Activated naive CD8-positive, alpha-beta T cell treated with anti-CD3 and anti-CD28 coated beads, Interleukin-2, amount 10 ng/mL, durations not matched to agents 7 days and 5 days (primary cell): ENCODE measurements at places on chromosomes 6 and 20. TPM values are rescaled to one million over a fixed set of nuclear protein-coding genes. Genes with fewer than 3 reads are reported as not detected.

DNA sequence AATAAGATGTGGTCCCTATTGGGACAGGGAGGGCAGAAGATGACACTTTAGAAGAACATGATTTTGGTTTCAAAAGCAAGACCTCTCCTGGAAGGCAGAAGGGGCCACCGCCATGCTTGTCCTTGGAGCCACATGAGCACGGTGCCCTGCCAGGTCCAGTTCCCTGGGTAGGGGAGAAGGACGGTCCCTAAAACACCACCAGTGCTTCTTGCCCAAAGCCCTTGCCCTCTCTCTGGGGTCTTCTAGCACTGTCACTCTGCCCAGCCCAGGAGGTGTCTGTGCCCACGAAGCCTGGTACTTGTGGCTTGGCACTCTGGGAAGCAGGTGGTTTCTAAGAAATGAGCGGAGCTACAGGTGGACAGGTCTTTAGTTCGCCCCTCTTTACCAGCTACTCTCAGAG lies 46.0 kb downstream of the PLCG1 start:
- H3K27me3 ChIP-seq, result no peaks in the 10 kb centered on the region
- no peak overlapping the region for H3K4me3 ChIP-seq
- peaks cover 2% of the 10 kb centered on the region for H3K36me3 ChIP-seq
- no peak overlapping the region for H3K27ac ChIP-seq
- peaks cover 12% of the 10 kb centered on the region for H3K4me1 ChIP-seq
- DNase-seq, result peak; percentile 12

GRCh38 chr20:25465243-25466135 lies 58.0 kb downstream of the GINS1 start:
- peaks cover 4% of the 10 kb centered on the region for H3K4me1 ChIP-seq
- no peak for DNase-seq
- no peak overlapping the region for H3K27ac ChIP-seq
- no peaks in the 10 kb centered on the region for H3K27me3 ChIP-seq

- peaks cover 9% of the 10 kb centered on the region for H3K27me3 ChIP-seq
- peak overlapping the region; percentile 87 for H3K27ac ChIP-seq
- no peaks in the 10 kb centered on the region for H3K36me3 ChIP-seq
- H3K4me1 ChIP-seq, result peaks cover 30% of the 10 kb centered on the region
These were observed 105.6 kb downstream of the ZDHHC14 start for GRCh38 chr6:157486572-157486971.

DNA sequence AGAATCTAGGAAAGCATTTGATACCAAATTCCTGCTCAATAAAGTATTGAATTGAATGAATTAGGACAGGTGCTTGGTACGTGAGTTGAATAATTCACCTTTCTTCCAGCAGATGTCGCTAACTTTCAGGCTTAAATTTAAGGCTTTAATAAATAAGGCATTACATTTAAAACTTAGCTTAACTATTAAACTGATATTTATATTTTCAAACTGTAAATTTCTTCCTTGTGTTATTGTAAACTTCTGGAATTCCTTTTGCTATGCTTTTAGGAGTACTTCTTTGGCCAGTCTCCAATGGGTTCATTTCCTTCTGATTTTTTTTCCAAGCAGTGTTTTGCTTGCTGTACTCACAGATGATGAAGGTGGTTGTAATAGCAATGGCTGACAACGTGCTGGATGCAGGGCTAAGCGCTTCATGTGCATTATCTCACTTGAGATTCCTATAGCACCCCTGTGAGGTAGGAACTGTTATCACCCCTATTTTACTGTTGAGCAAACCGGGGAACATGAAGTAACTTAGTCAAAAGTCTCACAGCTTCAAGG lies 71.3 kb upstream of the SLC2A12 start:
- no peaks in the 10 kb centered on the region for H3K4me1 ChIP-seq
- H3K4me3 ChIP-seq, result no peak overlapping the region

DNA sequence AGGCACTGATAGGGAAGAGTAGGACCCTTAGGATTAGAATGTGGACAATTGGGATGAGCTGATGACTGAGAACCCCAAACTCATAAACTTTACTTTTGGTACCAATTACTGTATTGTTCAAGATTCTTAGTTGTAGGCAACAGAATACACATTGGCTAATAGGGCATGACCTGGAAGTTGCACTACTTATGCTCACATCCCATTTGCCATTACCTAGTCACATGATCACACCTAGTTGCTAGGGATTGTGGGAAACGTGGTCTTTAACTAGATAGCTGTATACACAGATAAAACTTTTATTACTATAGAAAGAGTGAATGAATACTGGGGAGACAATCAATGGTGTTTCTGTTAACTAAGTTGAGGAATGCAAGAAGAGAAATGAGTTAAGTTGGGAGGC lies 113.4 kb upstream of the AKIRIN2 start:
- H3K4me1 ChIP-seq, result no peaks in the 10 kb centered on the region
- H3K27me3 ChIP-seq, result peaks cover 6% of the 10 kb centered on the region

- DNase-seq, result no peak
- H3K36me3 ChIP-seq, result peaks cover 71% of the 10 kb centered on the region
- H3K4me3 ChIP-seq, result no peak overlapping the region
- H3K4me1 ChIP-seq, result peaks cover 58% of the 10 kb centered on the region
These were observed 86.0 kb downstream of the SAMD3 start for GRCh38 chr6:130136798-130137197.

DNA sequence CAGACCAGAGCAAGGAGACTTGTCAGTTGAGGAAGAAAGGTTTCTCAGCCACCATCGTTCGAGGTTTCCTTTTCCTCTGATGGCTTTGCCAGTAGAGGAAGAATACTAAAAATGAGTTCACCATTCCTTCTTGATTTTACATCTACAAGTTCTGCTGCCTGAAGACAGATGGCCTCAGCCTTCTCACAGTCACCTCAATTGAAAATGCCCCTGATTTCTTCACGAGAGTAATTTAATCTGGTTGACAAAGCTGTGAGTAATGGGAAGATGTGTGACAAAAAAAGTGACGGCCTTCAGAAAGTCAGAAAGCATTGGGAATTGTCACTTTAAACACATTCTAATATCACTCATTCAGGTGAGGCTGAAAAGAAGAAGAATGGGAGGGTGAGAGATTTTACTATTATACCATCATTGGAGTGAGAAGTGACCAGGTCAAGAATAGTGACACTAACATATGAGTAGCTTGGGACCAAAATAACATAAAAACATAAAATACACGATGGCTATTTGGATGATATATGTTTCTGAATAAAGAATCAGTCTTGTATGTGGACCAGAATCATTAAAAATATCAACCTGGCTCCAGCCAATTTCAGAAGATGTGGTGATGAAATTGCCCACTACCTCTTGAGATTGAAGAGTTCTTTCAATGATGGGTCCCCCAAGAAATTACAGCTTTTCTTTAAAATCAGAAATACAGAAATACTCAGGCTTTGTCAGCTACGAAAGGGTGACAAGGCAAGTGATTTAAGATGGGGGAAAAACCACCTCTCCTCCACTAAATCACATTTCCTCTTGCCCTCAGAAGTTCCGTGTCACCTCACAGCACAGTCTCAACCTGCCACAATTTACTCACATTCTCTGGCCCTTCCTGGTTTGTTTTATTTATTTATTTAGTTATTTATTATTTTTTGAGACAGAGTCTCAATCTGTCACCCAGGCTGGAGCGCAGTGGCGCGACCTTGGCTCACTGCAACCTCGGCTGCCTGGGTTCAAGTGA lies 147.7 kb downstream of the SOBP start:
- H3K27me3 ChIP-seq, result peaks cover 49% of the 10 kb centered on the region
- peaks cover 13% of the 10 kb centered on the region for H3K4me1 ChIP-seq
- H3K27ac ChIP-seq, result no peak overlapping the region
- peaks cover 2% of the 10 kb centered on the region for H3K36me3 ChIP-seq
- no peak for DNase-seq
- H3K4me3 ChIP-seq, result no peak overlapping the region

GRCh38 chr6:78513856-78514255 lies 353.5 kb upstream of the IRAK1BP1 start:
- H3K27me3 ChIP-seq, result no peaks in the 10 kb centered on the region
- no peak overlapping the region for H3K4me3 ChIP-seq
- no peaks in the 10 kb centered on the region for H3K36me3 ChIP-seq
- H3K27ac ChIP-seq, result no peak overlapping the region
- no peak for DNase-seq

- H3K27ac ChIP-seq, result no peak overlapping the region
- peaks cover 11% of the 10 kb centered on the region for H3K4me1 ChIP-seq
- peak; percentile 78 for DNase-seq
- no peaks in the 10 kb centered on the region for H3K36me3 ChIP-seq
- H3K4me3 ChIP-seq, result no peak overlapping the region
- H3K27me3 ChIP-seq, result peaks cover 41% of the 10 kb centered on the region
These were observed 197.4 kb upstream of the KCNG1 start for GRCh38 chr20:51220293-51220706.

- no peak overlapping the region for H3K27ac ChIP-seq
- H3K36me3 ChIP-seq, result peaks cover 7% of the 10 kb centered on the region
- no peak for DNase-seq
- H3K27me3 ChIP-seq, result no peaks in the 10 kb centered on the region
- H3K4me3 ChIP-seq, result no peak overlapping the region
These were observed 246.8 kb downstream of the ARID1B start for GRCh38 chr6:157023958-157024357.

DNA sequence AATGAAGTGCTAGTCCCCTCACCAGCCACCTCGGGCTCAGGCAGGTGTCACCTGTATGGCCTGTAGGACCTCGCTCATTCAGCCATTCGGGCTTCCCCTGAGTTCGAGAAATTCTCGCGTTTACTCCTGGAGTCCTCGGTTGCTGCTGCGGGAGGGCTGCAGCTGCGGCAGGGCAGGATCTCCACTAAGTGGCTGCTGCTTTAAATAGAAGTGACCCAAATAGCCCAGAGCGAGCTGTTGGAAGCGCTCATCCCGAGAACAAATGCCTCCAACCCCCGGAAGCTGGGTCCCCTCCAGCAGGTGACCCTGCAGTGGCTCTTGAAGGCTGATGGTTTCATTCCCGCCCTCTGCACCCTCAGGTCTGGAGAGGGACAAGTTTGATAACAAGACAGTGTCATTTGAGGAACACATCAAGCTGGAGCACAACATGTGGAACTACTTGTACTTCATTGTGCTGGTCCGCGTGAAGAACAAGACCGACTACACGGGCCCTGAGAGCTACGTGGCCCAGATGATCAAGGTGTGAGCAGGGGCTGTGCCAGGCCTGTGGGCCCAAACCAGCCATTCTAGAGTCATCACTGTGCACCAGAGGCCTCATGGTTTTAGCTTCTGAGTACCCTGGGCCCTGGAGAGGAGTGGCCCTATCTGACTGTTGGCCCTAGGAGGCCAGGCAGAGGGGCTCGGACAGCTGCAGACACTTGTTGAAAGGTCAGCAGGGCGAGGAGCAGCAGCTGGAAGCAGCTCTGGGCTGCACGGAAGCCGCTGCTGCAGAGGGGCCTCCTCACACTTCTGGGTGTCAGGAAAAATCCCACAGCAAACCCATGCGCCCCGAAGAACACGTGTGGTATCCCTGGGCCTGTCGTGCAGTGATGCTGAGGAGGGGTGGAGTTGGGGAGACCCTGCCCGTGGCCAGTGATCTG lies 18.1 kb downstream of the UQCC2 start:
- peaks cover 58% of the 10 kb centered on the region for H3K4me1 ChIP-seq
- peaks cover 26% of the 10 kb centered on the region for H3K36me3 ChIP-seq
- H3K27me3 ChIP-seq, result no peaks in the 10 kb centered on the region
- H3K27ac ChIP-seq, result peak overlapping the region; percentile 98
- peak overlapping the region; percentile 79 for H3K4me3 ChIP-seq
- DNase-seq, result no peak

DNA sequence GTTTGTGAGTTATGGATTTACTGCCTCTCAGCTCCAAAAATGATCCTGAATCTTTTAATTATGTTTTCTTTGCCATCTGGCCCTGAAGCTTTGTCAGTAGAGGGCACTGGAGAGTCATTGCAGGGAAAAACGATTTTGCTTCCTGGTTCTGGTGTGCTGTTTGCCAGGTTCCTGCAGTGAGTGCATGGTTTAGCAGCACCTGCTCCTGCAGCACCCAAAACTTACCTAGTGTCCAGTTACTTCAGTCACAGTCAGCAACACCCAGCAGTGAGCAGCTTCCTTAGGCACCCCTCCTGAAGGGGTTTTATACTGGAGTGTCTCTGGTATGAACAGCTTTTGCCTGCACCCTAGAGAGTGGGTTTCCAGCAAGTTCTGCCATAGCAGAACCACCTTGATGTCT lies 6.0 kb upstream of the TRIM26 start:
- H3K4me3 ChIP-seq, result no peak overlapping the region
- peak; percentile 38 for DNase-seq
- peaks cover 15% of the 10 kb centered on the region for H3K4me1 ChIP-seq
- H3K27me3 ChIP-seq, result peaks cover 2% of the 10 kb centered on the region

DNA sequence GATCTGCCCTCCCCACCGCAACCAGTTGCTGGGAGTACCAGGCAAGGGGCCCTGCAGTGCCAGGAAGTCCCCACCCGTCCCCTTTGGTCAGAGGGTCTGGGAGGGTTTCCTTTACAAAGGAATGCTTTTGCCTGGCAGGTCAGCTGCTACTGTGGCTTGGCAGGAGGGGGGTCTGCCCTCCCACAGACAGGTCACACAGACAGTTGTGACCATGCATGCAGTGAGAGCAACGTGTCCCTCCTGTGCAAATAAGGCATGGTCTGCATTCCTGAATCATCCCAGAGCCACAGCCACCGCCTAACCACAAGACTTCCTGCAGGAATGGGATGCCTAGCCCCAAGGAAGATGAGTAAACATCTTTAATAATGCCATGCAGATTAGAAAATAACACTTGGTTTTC lies 439 bp upstream of the F13A1 start:
- H3K27ac ChIP-seq, result no peak overlapping the region
- no peaks in the 10 kb centered on the region for H3K36me3 ChIP-seq
- no peak for DNase-seq
- no peak overlapping the region for H3K4me3 ChIP-seq
- H3K4me1 ChIP-seq, result peaks cover 2% of the 10 kb centered on the region

DNA sequence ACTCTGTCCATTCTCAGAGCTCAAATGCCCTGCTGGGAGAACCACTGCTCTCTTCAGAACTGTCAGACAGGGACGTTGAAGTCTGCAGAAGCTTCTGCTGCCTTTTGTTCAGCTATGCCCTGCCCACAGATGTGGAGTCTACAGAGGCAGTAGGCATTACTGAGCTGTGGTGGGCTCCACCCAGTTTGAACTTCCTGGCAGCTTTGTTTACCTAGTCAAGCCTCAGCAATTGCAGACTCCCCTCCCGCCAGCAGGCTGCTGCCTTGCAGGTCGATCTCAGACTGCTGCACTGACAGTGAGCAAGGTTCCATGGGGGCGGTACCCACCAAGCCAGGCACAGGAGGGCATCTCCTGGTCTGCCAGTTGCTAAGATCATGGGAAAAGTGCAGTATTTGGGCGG lies 21.8 kb upstream of the UFL1 start:
- DNase-seq, result peak; percentile 46
- H3K27ac ChIP-seq, result peak overlapping the region; percentile 22
- peaks cover 23% of the 10 kb centered on the region for H3K4me1 ChIP-seq

The LRRN4 gene
- not detected for total RNA-seq

The AVP gene
- total RNA-seq, result not detected

The SRPK1 gene
- total RNA-seq, result 69.1 TPM

The EYA4 gene
- total RNA-seq, result not detected
